CD4-positive, alpha-beta T cell (primary cell): ENCODE measurements at places on chromosomes 5 and 9.

GRCh38 chr5:36722900-36723299, 116.5 kb downstream of the SLC1A3 start:
- no peak for DNase-seq

DNA sequence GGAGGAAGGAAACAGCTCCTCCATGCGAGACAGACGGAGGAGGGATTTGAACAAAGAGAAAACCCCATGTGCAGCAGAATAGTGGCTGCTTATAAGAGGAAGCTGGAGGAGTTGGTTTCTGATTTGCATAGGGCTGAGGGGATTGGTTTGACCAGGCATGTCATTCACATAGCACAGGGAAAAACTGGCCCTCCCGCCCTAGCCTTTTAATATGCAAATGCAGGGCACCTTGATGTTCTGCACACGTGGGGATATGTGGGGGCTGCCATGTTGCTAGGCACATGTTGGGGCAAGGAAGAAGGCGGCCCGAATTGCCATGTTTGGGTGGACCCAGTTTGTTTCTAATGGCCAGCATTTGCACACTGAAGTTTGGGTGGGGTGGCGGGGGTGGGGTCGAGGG, 42.2 kb downstream of the OSMR start:
- no peak for DNase-seq

- DNase-seq: no peak
These were observed 4.6 kb downstream of the AP3B1 start for GRCh38 chr5:78289911-78290310.

- DNase-seq: no peak
These were observed 10.5 kb downstream of the CSF1R start for GRCh38 chr5:150075806-150076205.

GRCh38 chr5:19547640-19548039, 440.4 kb downstream of the CDH18 start:
- DNase-seq: no peak

DNA sequence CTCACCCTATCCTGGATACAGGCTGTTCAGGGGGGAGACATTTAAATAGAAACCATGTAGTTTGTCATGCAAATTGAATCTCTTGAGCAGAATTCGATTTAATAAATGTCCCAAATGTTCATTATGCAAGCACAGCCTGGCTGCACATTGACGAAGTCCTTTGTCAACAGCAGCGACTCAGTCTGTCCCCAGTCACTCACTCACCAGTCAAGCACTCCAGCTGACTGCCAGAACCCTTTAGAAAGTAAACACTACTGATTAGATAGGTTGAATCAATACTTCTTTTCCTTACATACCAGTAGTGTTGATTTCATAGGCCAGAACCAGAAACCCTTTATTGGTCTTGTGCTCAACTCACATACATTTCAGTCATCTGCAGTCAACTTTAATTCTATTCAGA, 27.5 kb downstream of the CDH6 start:
- DNase-seq: no peak

DNA sequence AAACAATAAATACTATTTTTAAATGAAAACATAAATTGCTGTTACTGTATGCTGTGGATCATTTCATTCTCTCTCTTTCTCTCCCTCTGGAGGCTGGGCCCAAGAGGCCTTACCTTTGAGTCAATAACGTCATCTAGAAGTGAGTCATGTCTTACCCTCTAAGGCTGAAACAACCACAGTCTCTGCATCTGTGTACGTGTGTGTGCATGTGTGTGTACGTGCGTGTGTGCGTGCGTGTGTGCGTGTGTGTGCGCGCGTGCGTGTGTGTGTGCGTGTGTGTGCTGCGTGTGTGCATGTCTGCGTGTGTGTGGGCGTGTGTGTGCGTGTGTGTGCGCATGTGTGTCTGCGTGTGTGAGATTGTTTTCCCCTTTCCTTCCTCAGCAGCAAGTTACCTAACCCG, 13.6 kb upstream of the IL17B start:
- DNase-seq: no peak

DNA sequence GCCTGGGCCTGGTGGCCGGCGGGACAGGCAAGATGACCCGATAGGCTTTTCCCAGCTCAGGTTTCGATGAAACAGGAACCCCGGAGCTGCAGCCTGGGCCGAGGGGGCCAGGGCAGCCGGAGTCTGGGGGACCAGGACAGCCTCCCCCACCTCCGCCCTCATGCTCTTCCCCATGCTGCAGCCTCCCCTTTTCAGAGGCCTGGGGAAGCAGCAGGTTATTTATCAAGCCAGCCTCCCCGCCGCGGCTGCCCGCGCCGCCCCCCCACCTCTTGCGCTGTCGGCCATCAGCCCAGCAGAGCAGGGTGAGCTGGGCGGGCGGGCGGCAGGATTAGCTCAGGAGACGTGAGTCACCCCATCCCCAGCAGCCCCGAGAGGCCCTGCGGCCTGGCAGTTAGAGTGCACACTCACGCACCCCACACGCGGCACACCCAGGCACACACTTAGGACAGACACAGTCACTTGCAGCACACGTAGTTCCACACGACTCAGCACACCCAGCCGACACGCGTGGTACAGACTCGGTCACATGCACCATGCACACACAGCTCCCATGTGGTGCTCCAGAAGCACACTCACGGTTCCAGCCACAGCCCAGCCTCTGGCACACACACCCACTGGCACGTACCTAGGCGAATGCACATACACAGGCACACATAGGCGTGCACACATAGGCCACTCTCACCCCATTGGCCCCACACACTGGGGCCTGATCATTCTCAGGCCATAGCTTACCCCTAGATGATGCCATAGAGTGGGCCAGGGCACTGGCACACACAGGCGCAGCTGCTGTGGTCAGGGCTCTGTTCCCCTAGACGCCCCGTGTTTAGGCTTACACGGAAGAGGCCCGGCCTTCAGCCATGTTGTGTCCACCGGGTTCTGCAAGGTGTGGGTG, 13.0 kb downstream of the CXXC5 start:
- no peak for DNase-seq
